Left renal cortex interstitium (tissue), 4 donors: ENCODE measurements at places on chromosomes 11 and 22.

GRCh38 chr11:44949160-44950030 is 1.3 kb downstream of the TP53I11 start:
- no peak for DNase-seq

DNA sequence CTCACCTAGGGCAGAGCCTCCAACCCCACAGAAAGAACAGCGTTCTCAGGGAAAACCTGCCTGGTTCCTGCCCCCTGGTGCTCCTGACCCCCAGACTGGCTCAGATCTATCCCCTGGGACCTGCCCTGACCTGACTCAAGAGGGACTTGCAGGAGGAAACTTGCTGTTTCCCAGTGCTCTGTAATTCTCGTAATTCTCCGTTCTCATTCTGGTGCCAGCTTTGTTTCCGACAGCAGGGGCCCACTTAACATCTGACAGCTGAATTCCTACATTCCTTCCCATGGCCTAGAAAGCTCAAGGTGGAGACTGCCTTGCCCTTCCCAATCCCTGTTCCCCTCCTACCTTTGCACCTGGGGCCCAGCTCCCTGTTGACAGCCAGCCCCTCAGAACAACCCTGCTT is 12.5 kb upstream of the CSF2RB start:
- no peak for DNase-seq

DNA sequence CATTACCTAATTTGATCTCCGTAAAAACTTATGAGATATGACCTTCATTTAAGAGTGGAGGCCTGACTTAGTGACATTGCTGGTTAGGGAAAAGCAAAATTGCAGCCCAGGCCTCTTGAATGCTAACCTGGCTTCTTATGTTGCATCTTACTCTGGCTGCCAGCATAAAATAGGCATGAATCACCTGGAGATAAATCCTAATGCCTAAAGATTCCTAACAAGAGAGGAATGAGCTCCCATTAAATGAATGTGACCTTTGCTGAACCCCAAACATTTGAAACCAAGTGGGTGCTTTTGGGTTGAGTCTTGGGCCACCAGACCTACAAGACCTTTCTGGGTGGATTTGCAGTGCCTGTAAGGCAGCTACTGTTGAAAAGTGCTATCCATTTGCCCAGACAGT is 1145.6 kb upstream of the TENM4 start:
- no peak for DNase-seq

- no peak for DNase-seq
Observed at GRCh38 chr11:112834277-112834755, 126.9 kb upstream of the NCAM1 start.

GRCh38 chr11:4798427-4799183 is 5.6 kb downstream of the OR52R1 start:
- no peak for DNase-seq
